ENCODE measurements at places on chromosomes 2 and 18.

GRCh38 chr2:179336782-179337534 is 72.3 kb upstream of the SESTD1 start:
- no peak for ATAC-seq

DNA sequence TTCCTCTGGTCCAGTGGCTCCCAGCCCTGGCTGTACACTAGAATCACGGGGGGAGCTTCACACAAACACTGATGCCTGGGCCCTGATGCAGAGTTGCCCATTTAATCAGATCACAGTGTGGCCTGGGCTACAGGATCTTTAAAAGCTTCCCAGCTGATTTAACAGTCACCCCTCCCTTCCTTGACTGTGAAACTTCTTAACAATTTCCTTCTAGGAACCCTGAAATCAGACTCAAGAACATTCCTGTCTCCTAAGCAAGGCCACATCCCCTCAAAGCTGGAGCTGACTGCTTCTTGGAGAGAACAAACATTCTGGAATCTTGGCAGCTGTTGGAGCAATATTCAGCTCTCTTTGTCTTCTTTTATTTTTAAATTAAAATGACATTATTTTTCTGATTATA is 88.7 kb downstream of the ADD2 start:
- no peak for ATAC-seq

DNA sequence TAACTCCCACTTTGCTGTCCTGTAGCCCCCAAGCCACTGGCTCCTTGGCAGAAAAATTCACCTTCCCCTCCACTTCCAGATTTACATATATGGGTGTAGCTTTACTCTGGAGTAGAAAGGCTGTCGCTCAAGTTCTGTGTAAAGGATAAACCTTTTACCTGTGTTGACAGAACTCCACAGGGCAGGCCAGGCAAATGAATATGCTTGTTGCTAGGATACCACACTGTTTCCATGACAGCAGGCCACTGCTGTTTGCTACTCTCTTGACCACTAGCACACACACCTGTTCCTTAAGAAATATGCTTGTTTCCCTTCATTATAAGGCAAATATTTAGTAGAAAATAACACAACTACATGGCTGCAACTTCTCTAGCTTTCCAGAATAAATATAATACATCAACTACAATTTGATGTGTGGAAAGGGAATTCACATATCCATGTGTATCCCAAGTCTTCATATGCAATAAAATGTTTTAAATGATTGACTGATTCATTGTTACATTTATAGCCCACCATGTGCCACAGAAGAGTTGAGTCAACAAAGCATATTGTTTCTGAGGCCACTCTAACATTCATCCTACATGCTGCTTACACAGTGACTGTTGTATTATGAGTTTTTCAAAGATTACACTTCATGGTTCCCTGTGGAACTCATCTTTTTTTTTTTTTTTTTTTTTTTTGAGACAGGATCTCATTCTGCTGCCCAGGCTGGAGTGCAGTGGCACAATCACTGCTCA is 56.2 kb upstream of the ROCK1 start:
- no peak for ATAC-seq

GRCh38 chr2:232894746-232895145 is 24.7 kb downstream of the SNORC start:
- no peak for ATAC-seq

- peak; percentile 44 for ATAC-seq
Measured at GRCh38 chr2:238320648-238321281, 447 bp downstream of the TRAF3IP1 start.

Data from activated CD4-positive, CD25-positive, alpha-beta regulatory T cell treated with anti-CD3 and anti-CD28 coated beads, Interleukin-2, amount 50 U/mL, for 24 hours (primary cell).